Effector memory CD4-positive, alpha-beta T cell (primary cell): ENCODE measurements at places on chromosomes 13 and 19.

DNA sequence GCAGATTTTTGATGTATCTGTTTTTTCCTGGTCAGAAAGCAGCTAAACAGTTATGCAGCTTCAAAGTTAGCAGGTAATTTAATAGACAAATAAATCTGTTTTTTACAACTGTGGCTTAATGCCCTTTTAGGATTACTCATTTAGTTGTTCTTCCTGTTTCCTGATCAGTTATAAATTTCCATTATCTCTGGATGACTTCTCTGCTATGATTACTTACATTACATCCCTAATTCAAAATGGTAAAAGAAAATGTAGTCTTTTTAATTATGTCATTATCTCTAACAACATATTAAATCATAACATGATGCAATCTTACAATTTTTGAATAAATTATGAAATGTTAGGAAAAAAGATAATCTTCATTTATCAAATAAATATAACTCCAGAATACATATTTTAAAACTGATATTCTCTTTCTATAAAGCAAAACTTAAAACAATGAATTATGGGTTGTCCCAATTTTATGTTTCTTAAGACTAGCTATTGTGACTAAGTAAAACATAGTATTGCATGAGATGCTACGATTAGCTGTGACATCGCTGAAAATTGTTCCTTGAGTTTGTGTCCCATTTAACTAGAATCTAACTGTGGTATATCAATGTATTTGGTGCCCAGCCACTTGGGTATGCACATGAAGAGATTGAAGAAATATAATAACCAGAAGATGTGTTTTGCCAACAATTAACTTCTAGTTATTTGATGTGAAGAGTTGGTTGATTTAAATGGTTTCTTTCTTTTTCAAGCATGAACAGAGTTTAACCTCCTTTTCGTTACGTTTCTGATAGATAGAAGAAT, 605.3 kb upstream of the SPRY2 start:
- no peak for DNase-seq
- H3K36me3 ChIP-seq, result no peaks in the 10 kb centered on the region
- no peaks in the 10 kb centered on the region for H3K4me1 ChIP-seq
- H3K27me3 ChIP-seq, result no peaks in the 10 kb centered on the region

- peaks cover 77% of the 10 kb centered on the region for H3K4me1 ChIP-seq
- no peaks in the 10 kb centered on the region for H3K36me3 ChIP-seq
- peak overlapping the region; percentile 66 for H3K27ac ChIP-seq
- no peaks in the 10 kb centered on the region for H3K27me3 ChIP-seq
- DNase-seq, result peak; percentile 40
- peak overlapping the region; percentile 30 for H3K4me3 ChIP-seq
Measured at GRCh38 chr19:18507021-18507726, 14.7 kb downstream of the ELL start.

DNA sequence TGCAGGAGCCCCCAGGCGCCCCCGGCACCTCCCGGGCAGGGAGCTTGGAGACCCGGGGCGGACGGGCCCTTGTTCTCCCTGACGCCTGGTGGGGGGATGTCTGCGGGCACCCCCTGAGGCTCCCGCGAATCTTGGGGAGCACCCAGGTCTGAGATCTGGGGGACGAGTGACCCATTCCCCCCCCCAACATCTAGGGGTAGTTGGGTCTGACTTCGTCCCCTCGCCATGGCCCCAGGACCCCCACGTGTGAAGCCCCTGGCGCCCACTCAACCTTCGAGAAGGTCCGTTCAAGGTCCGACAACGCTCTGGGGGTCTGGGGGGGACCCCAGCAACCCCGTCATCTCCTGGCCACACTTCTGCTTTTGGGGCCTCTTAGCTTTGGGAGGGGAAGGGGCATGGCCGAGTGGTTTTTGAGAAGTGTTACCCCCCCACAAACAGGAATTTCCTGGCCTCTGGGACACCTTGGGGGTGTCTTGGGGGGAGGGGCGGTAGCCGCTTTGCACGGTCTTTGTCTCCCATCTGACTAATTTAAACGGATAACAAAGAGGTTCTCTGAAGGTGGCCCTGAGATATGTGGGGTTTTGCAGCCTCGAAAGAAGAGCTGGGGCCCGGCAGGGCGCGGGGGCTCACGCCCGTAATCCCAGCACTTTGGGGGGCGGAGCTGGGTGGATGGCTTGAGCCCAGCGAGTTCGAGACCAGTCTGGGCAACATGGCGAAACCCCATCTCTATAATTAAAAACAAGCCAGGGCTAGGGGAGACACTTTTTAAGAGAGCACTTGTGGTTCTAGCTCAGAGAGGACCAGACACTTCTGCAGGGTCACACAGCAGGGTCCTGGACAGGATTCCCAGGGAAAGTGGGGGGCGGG, 608 bp downstream of the CNN2 start:
- H3K36me3 ChIP-seq, result peaks cover 5% of the 10 kb centered on the region
- H3K4me1 ChIP-seq, result peaks cover 29% of the 10 kb centered on the region
- peak overlapping the region; percentile 84 for H3K27ac ChIP-seq

DNA sequence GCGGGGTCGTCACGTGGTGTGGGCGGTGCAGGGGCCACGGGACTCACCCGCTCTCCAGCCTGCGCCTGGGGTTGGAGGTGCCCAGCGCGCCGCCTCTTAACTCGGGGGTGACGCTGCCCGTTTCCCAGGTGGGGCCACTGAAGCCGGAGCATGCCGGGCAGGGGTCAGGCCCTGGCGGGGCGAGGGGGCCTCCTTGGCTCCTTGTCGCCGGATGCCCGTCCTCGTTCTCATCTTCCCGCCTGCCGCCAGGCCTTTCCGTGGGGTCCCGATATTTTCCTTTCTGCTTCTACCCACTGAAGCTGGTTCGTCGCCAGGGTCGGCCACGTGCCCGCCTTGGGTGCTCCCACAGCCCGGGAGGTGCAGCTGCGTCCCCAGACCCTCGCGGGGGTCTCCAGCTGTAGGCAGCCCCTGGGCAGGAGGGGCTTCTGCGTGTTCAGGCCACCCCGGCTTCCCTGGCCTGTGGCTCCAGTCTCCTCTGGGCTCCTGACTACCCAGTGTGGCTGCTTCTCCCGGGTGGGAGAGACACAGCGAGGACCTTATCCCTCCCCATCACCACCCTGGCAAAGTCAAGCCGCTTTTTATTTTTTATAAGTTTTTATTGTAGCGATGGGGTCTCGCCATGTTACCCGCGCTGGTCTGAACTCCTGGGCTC, 772 bp downstream of the FAM174C start:
- H3K36me3 ChIP-seq, result peaks cover 65% of the 10 kb centered on the region
- H3K27ac ChIP-seq, result peak overlapping the region; percentile 86
- no peak for DNase-seq
- peak overlapping the region; percentile 52 for H3K4me3 ChIP-seq

DNA sequence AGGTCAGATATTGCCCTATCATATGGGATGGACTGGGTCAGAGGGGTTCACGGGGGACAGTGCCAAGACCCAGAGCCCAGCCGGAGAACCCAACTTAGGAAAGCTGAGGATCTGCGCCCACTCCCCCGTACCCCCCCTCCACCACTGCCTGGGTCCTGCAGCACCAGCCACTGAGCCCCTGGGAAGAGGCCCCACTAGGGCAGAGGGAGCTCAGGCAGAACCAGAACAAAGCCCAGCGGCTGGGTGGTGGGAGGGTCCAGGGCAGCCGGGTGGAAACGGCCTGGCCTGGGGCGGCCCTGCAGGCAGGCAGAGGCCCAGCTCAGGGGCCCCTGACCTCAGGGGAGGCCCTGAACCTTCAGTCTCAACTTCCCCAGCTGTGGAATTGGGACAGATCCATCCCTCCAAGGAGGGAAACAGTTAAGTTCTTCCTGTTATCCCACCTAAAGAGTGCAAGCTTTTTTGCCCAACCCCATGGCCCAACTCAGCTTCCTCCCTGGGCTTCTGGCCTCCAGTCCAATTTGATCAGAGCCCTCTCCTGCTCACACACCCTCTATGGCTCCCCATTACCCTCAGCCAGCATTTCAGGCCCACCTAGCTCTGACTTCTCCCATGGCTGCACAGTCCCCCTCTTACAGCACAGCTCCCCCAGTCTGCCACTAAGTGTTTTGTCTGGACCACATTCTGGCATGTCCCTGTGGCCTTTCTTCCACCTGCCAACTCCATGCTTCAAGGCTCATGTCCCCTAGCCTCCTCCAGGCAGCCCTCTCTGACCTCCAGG, 3.1 kb downstream of the NR2F6 start:
- no peaks in the 10 kb centered on the region for H3K36me3 ChIP-seq
- H3K4me1 ChIP-seq, result peaks cover 9% of the 10 kb centered on the region
- no peaks in the 10 kb centered on the region for H3K27me3 ChIP-seq

DNA sequence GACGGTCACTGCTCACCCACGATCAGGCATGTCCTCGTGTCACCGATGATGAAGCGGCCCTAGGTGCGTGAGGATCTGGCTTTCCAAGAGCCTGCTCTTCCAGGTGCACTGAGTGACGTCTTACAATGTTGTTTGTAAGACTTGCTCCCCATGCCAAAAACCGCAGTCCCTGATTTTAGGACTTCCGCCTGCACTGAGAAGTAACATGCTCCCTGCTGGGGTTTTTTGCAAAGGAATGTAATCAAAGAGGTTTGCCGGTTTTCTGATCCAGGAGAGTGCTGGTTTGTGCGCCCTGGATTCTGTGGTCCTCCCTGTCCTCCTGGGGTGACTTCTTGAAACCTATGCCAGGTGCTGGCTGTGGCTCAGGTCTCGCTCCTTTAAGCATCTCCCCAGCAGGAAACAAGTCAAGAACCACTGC, 38.8 kb downstream of the MYO9B start:
- H3K36me3 ChIP-seq, result peaks cover 18% of the 10 kb centered on the region
- H3K4me3 ChIP-seq, result no peak overlapping the region
- no peaks in the 10 kb centered on the region for H3K4me1 ChIP-seq
- H3K27ac ChIP-seq, result no peak overlapping the region
- DNase-seq, result no peak

DNA sequence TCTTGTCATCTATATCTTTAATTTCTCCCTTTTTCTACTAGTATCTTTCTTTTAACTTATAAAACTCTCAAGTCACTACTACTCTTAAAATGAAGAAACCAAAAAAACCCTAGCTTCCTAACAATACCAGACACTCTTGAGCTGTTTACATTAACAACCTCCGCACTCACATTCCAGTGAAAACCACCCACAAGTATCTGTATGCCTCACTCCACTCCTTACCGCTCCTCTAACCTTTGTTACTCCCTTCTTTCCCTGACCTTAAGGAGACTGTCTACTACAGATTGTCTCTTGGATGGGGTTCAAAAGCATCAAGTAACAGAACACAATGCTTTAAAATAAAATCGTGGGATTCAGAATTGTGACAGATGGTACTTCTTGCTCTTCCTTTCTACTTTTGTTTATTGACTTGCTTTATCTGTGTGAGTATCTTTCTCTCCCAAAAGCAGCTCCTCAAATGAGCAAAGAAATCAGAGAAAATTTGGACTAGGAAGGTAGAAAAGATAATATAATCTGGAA, 110.0 kb upstream of the FBXL3 start:
- H3K4me1 ChIP-seq, result no peaks in the 10 kb centered on the region
- H3K4me3 ChIP-seq, result no peak overlapping the region
- DNase-seq, result no peak
- peaks cover 34% of the 10 kb centered on the region for H3K36me3 ChIP-seq
- no peaks in the 10 kb centered on the region for H3K27me3 ChIP-seq

DNA sequence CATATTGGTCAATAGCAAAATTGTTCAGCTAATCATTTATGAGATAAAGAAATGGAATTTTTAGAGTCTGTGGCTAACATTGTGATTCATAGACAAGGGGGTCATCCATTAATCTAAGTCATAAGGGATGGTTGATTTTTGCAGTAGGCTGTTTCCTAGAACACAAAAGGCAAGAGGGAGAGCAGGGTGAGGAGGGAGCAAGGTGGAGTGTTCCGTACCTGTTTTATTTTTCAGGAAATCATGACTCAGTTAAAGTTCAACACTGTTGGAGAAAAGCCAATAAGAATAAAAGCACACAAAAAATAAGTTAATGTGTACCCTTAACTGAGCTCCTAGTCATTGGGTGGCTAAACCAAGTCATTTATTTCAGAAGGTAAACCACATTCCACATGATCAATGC, 512.4 kb upstream of the ATXN8OS start:
- H3K27me3 ChIP-seq, result no peaks in the 10 kb centered on the region
- no peaks in the 10 kb centered on the region for H3K4me1 ChIP-seq
- no peak for DNase-seq
- no peaks in the 10 kb centered on the region for H3K36me3 ChIP-seq
- H3K4me3 ChIP-seq, result no peak overlapping the region

GRCh38 chr13:26480246-26480855, 77.1 kb upstream of the WASF3 start:
- no peak overlapping the region for H3K27ac ChIP-seq
- H3K27me3 ChIP-seq, result no peaks in the 10 kb centered on the region
- H3K4me3 ChIP-seq, result no peak overlapping the region
- no peaks in the 10 kb centered on the region for H3K36me3 ChIP-seq
- no peak for DNase-seq
- H3K4me1 ChIP-seq, result peaks cover 13% of the 10 kb centered on the region

- no peaks in the 10 kb centered on the region for H3K27me3 ChIP-seq
- H3K4me3 ChIP-seq, result no peak overlapping the region
Measured at GRCh38 chr13:25980255-25980654, 71.6 kb downstream of the SHISA2 start.

- H3K27me3 ChIP-seq, result no peaks in the 10 kb centered on the region
- H3K4me1 ChIP-seq, result no peaks in the 10 kb centered on the region
- no peak for DNase-seq
- no peak overlapping the region for H3K27ac ChIP-seq
- H3K36me3 ChIP-seq, result no peaks in the 10 kb centered on the region
Measured at GRCh38 chr13:109196948-109197347, 567.5 kb downstream of the MYO16 start.

- peaks cover 11% of the 10 kb centered on the region for H3K36me3 ChIP-seq
- H3K4me3 ChIP-seq, result no peak overlapping the region
- no peaks in the 10 kb centered on the region for H3K4me1 ChIP-seq
- H3K27me3 ChIP-seq, result no peaks in the 10 kb centered on the region
- H3K27ac ChIP-seq, result no peak overlapping the region
Measured at GRCh38 chr13:60572003-60572798, 175.2 kb downstream of the TDRD3 start.

- H3K27me3 ChIP-seq, result no peaks in the 10 kb centered on the region
- H3K4me1 ChIP-seq, result no peaks in the 10 kb centered on the region
- peaks cover 4% of the 10 kb centered on the region for H3K36me3 ChIP-seq
Measured at GRCh38 chr13:30224732-30225131, 82.6 kb downstream of the KATNAL1 start.

GRCh38 chr19:7722231-7722651, 9.7 kb downstream of the CLEC4G start:
- no peaks in the 10 kb centered on the region for H3K27me3 ChIP-seq
- DNase-seq, result no peak
- no peaks in the 10 kb centered on the region for H3K4me1 ChIP-seq
- no peak overlapping the region for H3K4me3 ChIP-seq
- no peak overlapping the region for H3K27ac ChIP-seq

DNA sequence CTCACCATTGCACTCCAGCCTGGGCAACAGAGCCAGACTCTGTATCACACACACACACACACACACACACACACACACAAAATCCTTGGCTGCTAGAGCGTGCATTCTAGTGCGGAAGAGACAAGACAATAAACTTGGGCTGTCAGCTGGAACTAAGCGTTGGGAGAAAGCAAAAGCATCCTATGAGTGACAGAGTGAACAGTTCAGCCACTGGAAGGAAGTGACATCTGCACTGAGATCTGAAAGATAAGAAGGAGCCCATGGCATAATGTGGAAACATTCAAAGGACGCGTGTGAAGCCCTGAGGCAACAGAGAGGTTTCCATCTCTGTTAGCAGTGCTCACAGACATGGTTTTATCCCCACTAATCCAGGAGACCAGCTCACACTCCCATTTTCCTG, 3.5 kb upstream of the SLC1A5 start:
- peaks cover 13% of the 10 kb centered on the region for H3K4me1 ChIP-seq
- H3K4me3 ChIP-seq, result no peak overlapping the region
- no peaks in the 10 kb centered on the region for H3K27me3 ChIP-seq
- H3K27ac ChIP-seq, result no peak overlapping the region

GRCh38 chr19:14096272-14096992, 5.9 kb upstream of the SAMD1 start:
- H3K36me3 ChIP-seq, result peaks cover 11% of the 10 kb centered on the region
- no peak for DNase-seq
- no peak overlapping the region for H3K4me3 ChIP-seq
- H3K4me1 ChIP-seq, result no peaks in the 10 kb centered on the region
- H3K27ac ChIP-seq, result no peak overlapping the region
